ENCODE measurements at places on chromosomes 6 and 20.

GRCh38 chr20:5159928-5160327 lies 33.1 kb downstream of the CDS2 start:
- DNase-seq: no peak

DNA sequence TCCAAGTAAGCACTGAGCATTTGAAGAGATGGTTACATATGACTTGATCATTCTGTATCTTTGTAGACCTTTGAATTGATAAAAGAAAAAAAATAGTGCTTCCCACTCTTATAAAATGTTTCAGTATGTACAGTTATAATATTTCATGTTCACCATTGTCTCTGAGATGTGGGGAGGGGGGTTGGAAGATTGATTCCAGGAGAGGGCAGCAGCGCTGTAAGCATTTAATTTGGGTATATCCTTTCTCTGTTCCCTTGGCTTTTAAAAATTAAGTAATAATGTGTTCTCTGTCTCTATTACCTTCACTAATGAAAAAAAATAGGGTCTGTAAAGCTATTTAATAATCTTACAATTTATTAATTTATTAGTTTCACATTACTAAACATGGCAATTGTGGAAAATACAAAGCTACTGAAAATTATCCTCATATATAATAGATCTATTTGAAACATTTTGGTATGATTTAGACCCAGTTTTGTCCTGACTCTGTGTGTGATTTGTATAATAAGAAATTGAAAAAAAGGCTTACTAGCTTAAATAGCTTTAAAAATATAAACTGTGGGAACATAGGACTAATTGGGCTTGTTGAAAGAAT lies 341.2 kb downstream of the CDKAL1 start:
- DNase-seq: no peak

- no peak for DNase-seq
Measured at GRCh38 chr6:4567141-4567540, 209.1 kb upstream of the CDYL start.

DNA sequence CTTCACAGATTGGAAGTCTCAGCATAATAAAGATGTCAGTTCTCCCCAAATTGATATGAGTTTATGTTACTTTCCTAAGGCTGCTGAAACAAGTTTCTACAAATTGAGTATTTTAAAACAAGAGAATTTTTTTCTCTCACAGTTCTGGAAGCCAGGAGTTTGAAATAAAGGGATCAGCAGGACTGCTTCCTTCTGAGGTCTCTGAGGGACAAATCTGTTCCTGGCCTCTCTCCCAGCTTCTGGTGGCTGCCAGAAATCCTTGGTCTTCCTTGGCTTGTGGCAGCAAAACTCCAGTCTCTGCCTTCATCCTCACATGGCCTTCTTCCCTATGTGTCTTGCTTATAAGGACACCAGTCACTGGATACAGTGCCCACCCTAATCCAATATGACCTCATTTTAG lies 136.1 kb downstream of the TFAP2A start:
- no peak for DNase-seq

GRCh38 chr6:107106165-107106564 lies 9.2 kb downstream of the BEND3 start:
- no peak for DNase-seq

DNA sequence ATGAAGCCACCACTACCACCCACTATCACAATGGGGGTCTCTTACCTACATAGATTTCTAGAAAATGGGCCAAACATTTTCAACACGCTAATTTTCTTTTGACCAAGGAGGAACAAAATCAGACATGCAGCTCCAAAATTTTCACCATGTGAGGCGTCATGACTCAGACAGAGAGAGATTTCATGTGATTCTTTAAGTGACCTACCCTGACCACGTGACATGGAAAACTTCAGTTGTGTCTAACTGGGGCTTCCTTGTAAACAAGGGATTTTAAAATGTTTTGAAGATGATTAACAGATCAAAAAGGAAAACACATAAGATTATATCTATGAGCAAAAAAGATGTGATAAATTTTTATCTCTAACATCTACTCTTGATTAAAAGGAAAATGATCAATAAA lies 199.2 kb downstream of the TBXT start:
- DNase-seq: no peak

DNA sequence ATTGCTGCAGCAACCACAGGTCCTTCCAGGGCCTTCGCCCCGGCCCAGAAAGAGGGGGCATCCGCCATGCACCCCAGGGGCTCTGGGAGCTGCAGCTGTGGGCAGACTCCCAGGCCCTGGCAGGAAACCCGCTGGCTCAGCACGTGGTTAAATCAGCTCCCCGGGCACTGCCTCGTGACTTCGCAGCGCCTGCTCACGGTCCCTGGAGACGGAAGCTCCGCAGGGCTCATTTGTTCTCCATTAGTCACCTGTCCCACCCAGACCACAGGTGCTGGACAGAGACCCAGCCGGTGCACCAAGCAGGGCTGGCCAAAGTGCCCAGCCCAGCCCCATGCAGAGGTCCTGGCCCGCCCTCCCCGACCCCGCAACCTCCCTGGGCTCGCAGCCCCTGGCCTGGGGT lies 14.7 kb downstream of the KCNQ2 start:
- DNase-seq: no peak

- no peak for DNase-seq
Measured at GRCh38 chr6:93165850-93166430, 253.4 kb downstream of the EPHA7 start.

- DNase-seq: no peak
Measured at GRCh38 chr6:142857233-142857761, 87.7 kb downstream of the HIVEP2 start.

DNA sequence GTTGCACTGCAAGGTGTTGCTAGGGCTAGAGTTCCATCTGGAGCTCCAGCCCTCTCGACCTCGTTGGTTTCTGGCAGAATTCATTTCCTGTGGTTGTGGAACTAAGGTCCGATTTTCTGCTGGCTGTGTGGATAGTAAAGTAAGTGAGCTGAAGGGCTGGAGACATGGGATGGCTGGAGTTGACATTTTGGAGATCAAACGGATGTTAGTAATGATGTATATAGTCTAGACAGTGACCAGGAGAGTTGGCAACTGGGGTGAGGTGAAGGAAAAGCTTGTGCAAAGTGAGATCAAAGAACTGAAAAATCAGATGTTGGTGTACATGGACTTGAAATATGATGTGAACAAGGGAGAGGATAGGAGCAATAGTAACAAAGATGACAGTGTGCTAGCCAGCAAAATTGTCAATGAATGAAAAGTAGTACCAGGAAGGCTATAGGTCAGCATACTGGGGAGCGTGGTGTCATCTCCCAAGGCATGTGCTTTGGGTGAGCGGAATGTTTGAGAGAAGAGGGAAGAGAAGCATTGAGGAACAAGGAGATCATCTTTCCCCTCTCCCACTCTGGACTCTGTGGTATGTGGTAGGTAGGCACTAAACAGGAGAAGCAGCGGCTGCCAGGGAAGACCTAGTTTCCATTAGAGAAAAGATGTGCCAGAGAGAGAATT lies 7.8 kb downstream of the QRSL1 start:
- DNase-seq: no peak

GRCh38 chr20:33653218-33653899 lies 8.8 kb upstream of the C20orf144 start:
- no peak for DNase-seq

- DNase-seq: no peak
Measured at GRCh38 chr6:7644417-7644816, 54.4 kb downstream of the SNRNP48 start.

GRCh38 chr6:104930939-104931338 lies 26.0 kb upstream of the LIN28B start:
- no peak for DNase-seq

DNA sequence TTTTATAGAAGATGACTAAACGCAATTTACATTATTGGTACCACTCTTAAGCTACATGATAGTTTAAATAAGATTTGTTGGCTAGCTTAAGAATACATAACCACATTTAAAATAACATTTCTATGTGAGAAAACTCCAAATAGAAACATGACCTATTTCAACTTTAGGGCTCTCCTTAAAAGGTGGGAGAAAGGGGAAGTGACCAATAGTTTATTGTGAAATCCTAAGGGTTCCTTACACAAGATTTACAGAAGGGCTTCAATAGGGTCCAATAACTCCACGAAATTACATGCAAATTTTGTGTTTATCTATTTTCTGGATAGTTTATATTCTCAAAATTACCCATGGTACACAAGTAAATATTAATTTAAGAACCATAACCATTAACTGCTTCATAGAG lies 91.6 kb upstream of the DST start:
- no peak for DNase-seq

DNA sequence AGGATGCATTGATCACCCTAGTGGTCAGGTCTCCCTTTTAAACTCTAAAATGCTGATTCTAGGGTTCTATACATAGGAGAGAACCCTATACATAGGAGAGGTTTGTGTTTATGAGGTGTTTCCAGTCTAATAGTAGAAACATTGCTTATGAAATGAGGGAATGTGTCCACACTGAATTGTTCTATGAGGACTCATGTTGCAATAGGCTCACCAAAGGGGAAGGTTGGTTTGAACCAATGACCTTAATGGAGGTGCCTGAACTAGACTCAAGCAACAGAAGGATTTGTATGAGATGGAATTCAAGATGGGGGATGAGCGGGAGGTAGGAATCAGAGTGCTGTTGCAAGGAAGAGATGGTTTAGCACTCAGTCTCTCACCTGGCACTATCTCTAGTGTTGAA lies 33.5 kb upstream of the UBR2 start:
- DNase-seq: no peak

GRCh38 chr20:51574248-51575033 lies 31.9 kb upstream of the NFATC2 start:
- no peak for DNase-seq

- DNase-seq: no peak
Measured at GRCh38 chr6:125944434-125944816, 12.1 kb upstream of the HINT3 start.

GRCh38 chr6:56582236-56582635 lies 60.5 kb downstream of the DST start:
- no peak for DNase-seq

GRCh38 chr6:35491558-35492257 lies 5.2 kb downstream of the TEAD3 start:
- DNase-seq: no peak

DNA sequence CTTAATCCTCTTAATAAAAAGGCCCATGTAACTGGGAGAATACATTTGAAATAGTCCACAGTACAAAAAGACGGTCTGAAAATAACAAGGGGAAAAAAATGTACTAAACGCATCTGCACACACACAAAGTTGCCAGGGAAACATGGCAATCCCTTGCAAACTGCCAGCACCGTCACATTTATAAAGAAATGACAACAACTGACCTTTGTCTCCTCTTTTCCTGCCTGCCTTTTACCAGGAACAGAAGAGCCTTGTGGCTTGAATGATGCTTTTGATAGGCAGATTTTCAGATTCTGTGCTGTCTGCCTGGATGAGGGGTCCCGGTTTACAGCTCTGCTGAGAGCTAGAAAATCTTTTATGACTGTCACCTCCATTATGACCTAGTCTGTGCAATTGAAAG lies 308.6 kb upstream of the ZFP64 start:
- no peak for DNase-seq

DNA sequence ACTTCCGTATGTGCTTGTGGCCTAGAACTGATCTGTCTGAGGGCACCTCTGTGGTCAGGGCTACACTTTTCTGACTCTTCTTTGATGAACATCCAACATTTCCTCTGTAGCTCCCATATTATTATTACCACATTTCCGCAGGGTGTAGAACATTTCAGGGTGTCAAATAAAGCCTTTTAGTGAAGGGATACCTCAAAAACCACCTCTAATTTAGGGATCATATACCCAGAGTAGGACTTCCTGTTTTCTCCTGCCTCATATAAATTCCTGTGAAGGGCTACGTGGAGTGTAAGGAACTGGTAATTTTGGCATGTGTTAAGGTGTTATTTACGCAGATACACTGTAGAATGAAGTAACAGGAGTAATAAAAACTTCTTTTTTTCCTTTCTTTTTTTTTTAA lies 5.5 kb upstream of the MUC22 start:
- no peak for DNase-seq

DNA sequence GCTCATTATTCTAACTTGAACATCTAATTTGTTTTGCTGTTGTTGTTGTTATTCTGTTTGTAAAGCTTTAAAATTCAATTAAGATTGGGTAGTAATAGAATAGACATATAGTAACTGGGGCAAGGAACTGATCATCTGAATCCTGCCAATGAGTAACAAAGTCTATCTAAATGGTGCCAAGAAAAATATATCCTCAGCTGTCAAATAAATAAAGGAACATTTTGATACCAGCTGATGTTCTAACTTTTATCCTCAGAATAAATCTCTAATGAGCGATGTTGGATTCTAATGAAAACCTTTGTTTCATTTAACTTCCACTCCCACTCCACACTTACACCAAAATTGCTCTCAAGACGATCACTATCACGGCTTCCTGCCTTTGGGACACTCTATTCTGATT lies 210.9 kb downstream of the TINAG start:
- DNase-seq: no peak

DNA sequence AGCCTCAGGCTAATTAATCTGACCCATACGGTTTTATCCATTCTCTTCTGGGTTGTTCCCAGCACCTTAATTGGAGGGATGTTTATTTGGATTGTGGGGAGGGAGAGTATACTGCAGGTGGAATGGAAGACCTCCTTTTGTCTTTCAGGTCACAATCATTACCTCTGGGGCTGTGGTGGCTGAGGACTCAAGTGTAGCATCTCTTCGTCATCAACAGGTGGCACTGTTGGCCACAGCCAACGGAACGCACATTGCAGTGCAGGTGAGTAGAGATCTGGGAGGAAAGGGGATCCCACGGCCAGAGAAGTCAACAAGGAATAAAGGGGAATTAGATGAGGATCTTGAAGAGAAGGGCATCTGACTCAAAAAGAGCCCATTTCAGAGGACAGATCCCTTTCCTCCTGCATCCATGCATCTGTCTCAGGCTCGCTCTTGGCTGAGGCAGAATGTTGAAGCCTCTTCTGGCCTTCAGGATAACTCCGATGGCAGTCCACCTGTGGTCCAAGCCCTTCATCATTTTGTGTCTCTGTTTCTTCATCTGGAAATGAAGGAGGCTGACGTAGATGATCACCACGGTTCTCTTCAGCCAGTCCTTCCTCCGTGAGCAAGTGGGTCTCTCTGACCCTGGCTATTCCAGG lies 3.2 kb upstream of the DEF6 start:
- peak; percentile 31 for DNase-seq

DNA sequence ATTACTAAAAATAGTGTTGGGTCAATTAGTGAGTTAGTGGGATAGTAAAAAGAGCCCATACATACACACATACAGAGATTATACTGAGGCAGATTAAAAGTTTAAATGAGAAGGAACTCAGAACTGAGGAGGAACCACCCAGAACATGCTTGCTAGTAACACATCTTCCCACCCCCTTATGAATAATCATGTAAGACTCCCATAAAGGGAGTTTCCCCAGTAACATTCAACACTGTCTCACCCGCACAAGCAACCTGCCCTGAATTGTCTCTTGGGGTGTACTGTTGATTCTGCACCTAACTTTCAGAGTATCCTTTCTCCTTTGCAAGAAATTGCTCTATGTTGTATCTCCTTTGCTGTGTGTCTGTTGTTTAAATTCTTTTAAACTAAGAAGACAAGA lies 11.1 kb upstream of the HLA-DQB2 start:
- DNase-seq: no peak

DNA sequence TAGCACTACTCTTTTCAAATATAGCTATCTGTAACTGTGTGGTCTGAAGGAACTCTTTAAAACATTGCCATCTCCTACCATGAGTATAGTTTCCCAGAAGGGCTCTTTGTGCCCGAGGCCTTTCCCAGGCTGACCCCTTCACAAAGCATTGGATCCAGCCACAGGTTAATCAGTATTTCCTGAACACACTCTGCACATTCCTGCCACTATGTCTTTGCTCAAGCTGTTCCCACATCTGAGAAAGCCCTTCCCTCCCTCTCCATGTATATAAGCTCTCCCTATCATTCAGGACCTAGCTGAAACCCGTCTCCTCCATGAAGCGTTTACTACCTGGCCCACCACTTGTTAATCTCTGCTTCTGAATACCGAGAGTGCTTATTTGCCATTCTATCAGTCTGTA lies 47.8 kb upstream of the PKHD1 start:
- DNase-seq: no peak
